ENCODE measurements at places on chromosomes 12 and 14. TPM values are rescaled to one million over a fixed set of nuclear protein-coding genes. Genes with fewer than 3 reads are reported as not detected.

RIN3 gene
- total RNA-seq, result 2.6 TPM

DNA sequence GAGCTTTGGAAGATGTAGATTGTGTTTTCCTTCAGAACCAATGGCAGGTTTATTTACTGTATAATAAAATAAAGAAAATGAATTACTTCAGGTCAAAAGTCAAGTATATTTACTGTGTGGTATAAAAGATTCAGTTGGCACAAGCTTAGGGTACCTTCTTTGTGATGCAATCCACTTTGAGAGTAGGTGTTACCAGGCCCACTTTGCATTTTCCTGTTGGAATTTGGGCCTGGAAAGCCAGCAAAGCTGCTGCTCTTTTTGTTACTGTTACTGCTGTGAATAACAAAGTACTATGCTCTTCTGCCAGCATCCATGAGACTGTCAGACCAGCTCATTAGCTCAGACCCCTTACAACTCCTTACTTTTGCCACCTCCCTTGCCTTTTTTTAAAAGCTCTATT, 649.0 kb upstream of the SEL1L start:
- no peaks in the 10 kb centered on the region for H3K27me3 ChIP-seq
- H3K4me1 ChIP-seq, result no peaks in the 10 kb centered on the region
- H3K4me3 ChIP-seq, result no peak overlapping the region

GPR84 gene
- total RNA-seq, result not detected

LIN7A gene
- 1.0 TPM for total RNA-seq

METTL25 gene
- 9.6 TPM for total RNA-seq

GRCh38 chr14:71856199-71856919, 75.9 kb upstream of the RGS6 start:
- H3K36me3 ChIP-seq, result no peaks in the 10 kb centered on the region
- H3K4me3 ChIP-seq, result no peak overlapping the region
- no peak overlapping the region for H3K27ac ChIP-seq
- DNase-seq, result no peak

DNA sequence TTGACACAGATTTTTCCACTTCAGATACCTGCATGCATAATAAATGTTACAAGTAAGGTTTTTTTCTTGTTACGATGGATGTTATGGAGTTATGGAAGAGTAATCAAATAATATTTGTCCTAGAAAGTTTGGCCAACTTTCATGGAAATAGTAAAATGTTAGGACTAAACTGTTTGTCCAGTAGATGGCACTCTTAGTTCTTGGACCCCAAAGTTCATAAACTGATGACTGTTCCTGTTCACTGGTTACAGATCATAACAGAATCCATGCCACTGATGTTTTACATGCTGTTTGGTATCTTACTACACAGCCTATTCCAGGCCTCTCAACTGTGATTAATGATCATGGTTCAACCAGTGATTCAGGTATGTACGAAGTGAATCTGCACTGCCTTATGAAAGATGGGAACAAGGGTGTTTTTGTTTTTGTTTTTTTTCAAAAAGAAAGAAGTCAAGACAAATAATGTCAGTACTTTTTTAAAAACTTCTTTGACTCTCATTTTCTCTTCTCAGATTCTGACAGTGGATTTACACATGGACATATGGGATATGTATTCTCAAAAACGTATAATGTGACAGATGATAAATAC, 48.8 kb upstream of the SLCO1C1 start:
- H3K4me3 ChIP-seq, result no peak overlapping the region
- H3K27ac ChIP-seq, result no peak overlapping the region
- no peak for DNase-seq
- no peaks in the 10 kb centered on the region for H3K27me3 ChIP-seq
- H3K36me3 ChIP-seq, result peaks cover 2% of the 10 kb centered on the region
- no peaks in the 10 kb centered on the region for H3K4me1 ChIP-seq

- peaks cover 44% of the 10 kb centered on the region for H3K4me1 ChIP-seq
- peak; percentile 78 for DNase-seq
- H3K36me3 ChIP-seq, result peaks cover 24% of the 10 kb centered on the region
- H3K27me3 ChIP-seq, result no peaks in the 10 kb centered on the region
Observed at GRCh38 chr12:6534945-6535696, 804 bp downstream of the GAPDH start.

DNA sequence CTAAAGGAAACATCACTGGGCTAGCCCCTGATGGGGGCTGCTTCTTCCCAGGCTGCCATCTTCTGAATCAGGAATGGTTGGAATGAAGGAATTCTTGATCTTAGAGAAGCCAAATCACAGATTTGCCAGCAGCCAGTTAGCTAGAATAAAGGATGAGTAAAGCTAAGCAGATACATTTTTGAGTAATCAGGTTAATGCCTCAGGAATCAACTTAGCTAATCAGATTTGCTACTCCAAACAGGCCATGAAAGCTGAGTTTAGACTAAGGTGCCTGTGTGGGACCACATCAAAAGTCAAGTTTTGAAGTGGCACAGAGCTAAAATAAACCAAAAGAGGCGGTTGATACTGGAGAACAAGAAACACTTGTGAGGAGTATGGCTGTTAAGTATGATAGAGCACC, 28.8 kb upstream of the LMO3 start:
- H3K4me3 ChIP-seq, result no peak overlapping the region
- H3K4me1 ChIP-seq, result no peaks in the 10 kb centered on the region
- H3K27me3 ChIP-seq, result no peaks in the 10 kb centered on the region
- H3K27ac ChIP-seq, result no peak overlapping the region

GRCh38 chr12:104505095-104505818, 48.5 kb downstream of the CHST11 start:
- DNase-seq, result no peak
- H3K4me1 ChIP-seq, result peaks cover 35% of the 10 kb centered on the region
- H3K27ac ChIP-seq, result no peak overlapping the region
- H3K4me3 ChIP-seq, result no peak overlapping the region
- no peaks in the 10 kb centered on the region for H3K36me3 ChIP-seq

DNA sequence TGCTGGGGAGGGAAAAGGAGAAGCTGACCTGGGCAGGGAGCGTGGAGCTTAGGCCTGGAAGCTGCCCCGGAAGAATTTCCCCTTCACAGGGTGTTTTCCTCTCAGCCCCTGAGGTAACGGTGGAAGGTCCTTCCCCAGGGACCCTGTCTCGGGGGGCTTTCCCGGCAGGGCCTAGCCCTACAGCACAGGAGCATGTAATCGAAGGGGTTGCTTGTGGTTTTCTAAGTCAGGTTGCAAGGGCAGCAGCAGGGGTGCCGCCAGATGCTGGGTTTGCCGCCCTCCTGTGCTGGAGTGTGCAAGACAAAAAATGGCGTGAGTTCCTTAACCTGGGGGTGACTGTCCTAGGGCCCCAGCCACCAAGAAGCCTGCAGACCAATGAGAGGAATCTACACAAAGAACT, 1.6 kb upstream of the KRT74 start:
- H3K4me1 ChIP-seq, result no peaks in the 10 kb centered on the region
- DNase-seq, result no peak
- H3K27me3 ChIP-seq, result no peaks in the 10 kb centered on the region

RNASE7 gene
- total RNA-seq, result not detected

All from body of pancreas (tissue), 4 donors.